ENCODE measurements at places on chromosomes 2 and 18.
A peak's percentile ranks its signal among the peaks of the same experiment; 100 is the strongest.

GRCh38 chr18:35371412-35372195 is 5.5 kb downstream of the ZNF396 start:
- DNase-seq, result no peak

GRCh38 chr2:129794540-129794939 is 184.9 kb upstream of the RAB6C start:
- no peak for DNase-seq

DNA sequence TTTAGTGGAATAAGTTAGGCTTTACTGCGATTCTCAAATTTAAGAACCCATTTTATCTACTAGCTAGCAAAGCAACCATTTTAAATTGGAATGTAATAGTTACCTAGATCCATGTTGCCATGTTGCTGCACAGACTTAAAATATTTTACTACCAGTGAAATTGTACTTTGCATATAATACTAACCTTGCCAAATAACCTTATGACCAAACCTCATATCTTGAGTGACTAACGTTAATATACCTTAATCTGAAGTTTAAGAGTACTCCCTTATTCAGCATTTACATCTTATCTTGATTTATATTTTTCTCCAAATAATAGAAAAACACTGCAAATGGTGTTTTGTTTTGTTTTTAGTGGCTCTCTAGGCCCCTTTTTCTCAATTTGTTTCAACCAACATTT is 50.3 kb upstream of the NAB1 start:
- DNase-seq, result no peak

DNA sequence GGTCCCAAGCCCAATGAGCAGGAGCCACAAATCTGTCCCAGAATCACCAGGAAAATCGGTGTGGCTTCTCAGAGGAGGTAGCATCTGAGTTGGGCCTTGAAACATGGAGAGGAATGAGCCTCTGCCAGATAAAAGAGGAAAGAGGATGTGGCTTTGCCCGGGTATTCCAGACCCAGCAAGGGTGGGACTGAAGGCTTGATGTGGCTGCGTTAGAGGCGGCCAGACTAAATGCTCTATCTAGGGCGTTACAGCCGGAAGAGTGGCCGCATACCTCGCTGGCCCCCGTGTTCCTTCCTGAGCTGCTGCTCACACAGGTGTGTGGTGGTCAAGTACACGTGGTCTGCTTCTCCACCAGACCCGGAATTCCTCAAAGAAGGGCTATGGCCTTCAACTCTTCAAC is 33.9 kb upstream of the POMC start:
- no peak for DNase-seq

DNA sequence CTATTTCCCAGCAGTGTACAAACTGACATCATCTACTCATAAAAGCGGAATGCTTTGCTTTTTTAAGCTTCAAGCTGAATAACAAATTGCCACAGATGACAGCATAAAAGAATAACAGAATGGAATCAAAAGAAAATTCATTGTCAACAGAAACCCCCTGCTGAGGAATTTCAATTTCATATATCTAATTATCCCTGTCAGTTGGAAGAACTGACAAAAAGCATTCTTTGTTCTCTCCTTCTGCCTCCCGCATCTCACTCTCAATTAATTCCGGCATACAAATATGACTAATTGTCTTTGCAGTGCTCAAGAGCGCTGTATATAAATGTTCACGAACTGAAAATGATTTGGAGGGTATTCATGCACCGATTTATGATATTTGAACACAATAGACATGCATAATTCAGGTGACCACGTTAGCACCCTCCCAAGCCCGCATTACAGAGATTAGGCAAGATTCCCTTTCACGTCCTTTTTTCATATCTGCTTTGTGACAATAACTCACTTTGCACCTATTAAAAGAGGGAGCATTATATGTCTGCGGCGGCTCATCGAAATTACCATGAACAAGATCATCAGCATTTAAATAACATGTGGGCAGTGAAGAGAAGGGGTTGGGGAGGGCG is 277.7 kb upstream of the SALL3 start:
- no peak for DNase-seq

GRCh38 chr2:65319072-65319673 is 91.5 kb downstream of the ACTR2 start:
- DNase-seq, result no peak

GRCh38 chr2:3430172-3430571 is 50.7 kb downstream of the TRAPPC12 start:
- DNase-seq, result no peak

DNA sequence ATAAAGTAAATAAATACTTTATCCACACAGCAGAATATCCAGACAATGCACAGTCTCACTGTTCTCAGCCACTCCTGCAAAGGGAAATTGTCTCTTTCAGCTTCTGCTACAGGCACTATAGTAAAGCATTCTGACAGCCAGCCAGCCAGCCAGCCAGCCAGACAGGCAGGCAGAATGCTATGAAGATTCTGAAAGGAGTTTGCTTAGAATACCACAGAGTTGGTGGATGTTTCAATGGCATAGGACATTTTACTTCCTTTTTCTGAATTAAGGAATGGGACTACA is 116.1 kb upstream of the CYP26B1 start:
- DNase-seq, result no peak

DNA sequence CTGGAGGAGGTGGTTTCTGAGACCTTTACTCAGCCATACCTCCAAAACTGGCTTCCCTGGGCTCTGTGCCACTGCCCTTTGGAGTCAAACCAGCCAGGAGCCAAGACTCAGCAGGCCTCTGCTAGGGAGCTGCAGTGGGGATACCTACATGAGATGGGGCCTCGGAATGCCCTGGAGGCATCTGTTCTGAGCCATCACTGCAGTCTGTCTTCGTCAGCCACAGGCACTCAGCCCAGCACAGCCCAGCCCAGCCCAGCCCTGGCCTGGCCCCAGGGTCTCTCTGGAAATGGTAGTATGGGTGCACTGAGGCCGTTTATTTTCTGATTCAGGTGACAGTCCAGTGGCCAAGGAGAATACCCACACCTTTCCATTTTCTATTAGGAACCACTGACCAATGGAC is 209.8 kb downstream of the CELF4 start:
- no peak for DNase-seq

GRCh38 chr2:239576784-239577685 is 176.2 kb upstream of the HDAC4 start:
- DNase-seq, result no peak

- no peak for DNase-seq
Observed at GRCh38 chr2:27379836-27380625, 503 bp downstream of the ZNF513 start.

GRCh38 chr2:24176326-24176725 is 1.5 kb downstream of the FAM228A start:
- DNase-seq, result no peak

DNA sequence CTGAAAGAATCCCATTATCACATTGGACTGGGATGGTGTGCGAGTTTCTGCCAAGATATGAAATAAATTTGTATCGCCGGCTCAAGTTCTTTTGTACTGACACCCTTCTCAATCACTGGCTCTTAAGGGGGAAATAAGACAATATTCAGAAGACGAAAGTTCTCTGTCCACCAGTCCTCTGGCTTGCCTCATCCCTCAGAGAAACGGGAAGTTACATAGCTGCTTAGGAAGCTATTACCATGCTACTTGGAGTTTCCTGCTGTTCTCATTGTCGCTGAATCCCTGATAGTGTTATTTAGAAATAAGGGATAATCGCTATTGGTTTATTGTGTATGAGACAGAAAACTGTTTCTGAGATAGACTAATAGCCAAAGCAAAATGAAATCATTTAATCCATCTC is 205.0 kb upstream of the ZNF521 start:
- no peak for DNase-seq

DNA sequence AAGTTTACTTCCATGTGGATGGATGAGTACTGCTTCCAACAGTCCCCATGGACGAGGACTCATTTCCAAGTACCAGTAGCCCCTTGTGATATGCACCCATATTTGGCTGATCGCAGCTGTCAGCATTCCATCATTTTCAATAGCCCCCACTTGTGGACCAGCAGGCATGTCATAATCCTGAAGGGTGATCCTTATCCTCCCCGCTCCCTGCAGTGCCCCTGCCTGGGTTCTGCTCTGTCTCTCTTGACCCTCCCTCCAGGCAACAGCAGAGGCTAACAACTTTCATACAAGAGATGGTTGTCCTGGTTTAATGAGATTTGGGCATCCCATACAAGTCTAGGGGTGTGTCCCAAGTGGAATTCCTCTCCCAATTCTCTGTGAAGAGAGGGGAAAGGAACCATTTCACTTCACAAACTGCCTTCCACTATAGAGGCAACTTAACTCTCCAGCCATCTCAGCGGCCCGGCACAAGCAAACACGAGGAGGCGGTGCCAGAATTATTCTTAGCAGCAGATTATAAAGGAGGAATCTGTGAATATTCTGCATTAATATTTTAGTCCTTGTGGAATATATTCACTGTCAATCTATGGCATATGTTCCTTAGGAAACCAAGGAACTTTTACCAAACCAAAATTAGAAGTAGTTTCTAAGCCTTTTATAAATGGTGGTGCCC is 110.7 kb downstream of the RTN4 start:
- DNase-seq, result no peak

DNA sequence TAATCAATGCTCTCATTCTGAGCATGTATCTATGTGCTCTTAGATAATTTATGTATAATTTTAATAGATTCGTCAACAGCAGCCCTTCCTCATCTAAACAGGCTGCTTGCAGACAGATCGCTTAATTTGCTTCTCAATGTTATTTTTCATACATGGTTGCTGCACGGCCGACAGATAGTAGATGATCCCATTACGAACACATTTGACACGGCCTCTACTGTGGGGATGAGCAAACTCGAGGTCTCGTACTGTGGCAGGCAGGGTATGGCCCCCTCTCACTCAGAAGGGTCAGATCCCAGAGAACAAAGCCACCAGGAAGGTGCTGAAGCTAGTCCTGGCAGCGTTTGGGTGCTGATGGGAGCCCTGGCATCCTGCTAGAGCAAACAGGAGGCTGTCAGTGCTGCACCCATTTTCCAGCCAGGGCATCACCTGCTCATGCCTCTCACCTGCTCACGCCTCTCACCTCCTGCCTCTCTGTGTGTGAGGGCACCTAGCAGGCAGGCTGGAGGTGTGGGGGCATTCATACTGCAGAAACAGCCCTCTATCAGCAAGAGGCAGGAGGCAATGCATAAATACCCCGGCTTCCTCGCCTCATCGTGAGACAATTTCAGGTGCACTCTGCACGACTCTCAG is 80.0 kb downstream of the KLHL29 start:
- no peak for DNase-seq

DNA sequence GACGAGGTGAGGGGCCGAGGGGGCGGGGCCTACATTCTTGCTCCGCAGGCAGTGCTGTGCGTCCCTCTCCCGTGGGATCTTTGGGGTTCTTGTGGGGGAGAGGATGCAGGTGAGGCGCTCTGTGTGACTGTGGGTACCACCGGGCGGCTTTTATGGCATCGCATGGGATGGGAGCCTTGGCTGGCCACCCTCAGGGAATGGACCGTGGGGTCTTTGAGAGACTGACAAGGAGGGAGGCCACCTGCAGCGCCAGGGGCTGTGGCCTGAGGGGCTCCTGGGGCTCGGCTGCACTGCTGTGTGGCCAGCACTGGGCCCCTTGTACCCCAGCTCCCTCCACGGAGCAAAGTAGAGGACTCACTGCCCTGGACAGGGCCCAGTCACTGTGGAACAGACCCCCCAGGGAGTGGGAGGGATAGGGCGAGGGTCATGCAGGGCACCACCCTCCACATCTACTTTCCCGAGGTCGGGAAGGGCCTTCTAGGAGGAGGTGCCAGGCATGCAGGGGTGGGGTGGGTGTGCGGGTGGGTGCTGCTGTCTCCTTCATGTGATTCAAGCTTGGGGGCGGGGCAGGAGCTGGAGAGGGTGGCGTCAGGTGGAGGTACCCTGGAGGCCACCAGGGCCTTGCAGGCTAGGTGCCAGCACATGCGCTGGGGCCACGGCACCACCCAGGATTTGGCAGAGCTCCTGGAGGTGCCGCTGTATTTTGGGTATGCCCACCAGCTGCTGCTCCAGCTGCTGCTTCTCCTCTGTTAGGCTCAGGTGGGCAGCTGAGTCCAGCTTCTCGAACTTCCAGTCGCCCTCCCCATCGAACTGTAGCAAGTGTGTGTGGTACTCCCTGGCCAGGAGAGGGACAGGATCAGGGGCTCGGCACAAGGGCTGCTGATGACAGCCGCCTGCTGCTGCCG is 1072.4 kb downstream of the RPIA start:
- no peak for DNase-seq

- no peak for DNase-seq
Observed at GRCh38 chr2:187497858-187498463, 49.9 kb upstream of the CALCRL start.

DNA sequence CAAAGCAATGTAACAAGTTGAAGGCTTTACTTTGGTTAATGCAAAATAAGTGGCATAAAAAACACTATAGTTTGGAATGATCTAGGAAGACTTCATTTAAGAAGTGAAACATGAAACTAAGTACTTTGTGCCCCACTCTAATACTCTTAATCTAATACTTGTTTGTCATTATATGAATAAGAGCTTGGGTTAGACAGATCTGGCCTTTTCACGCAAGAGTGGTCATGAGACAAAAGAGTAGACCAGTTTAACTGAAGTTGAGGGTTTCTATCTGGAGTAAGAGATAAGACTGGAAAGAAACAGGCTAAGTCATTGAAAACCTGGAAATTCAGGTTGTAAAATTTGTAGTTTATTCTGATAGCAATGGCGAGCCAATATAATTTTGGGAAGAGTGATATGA is 2.8 kb downstream of the SLC30A6 start:
- no peak for DNase-seq

GRCh38 chr2:88187038-88187676 is 17.0 kb downstream of the THNSL2 start:
- peak; percentile 13 for DNase-seq

GRCh38 chr2:2581331-2582159 is 250.5 kb upstream of the MYT1L start:
- DNase-seq, result no peak

- DNase-seq, result no peak
Observed at GRCh38 chr2:166314022-166314759, 61.6 kb downstream of the SCN9A start.

GRCh38 chr18:3879114-3879835 is 429.3 kb downstream of the TGIF1 start:
- DNase-seq, result no peak

- DNase-seq, result no peak
Observed at GRCh38 chr2:170712653-170713542, 2.2 kb upstream of the SP5 start.

- DNase-seq, result no peak
Observed at GRCh38 chr2:9820020-9820973, 23.0 kb upstream of the TAF1B start.

DNA sequence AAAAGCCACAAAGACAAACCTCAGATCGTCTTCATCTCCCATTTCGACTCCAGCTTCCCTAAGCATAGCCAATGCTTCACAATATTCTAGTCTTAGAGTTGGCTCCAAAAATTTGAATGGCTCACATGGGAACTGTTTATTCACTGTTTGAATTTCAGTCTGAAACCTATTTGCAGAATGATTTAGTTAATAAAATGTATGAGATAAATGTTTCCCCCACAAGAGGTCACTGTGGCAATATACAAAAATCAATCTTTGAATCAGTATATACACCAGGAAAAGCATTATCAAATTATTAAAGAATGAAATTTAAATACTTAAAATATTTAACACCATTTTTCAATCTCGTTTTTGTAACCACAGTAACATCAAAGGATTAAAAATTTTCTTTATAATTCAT is 40.0 kb upstream of the MCM6 start:
- DNase-seq, result no peak

- DNase-seq, result no peak
Observed at GRCh38 chr18:36786686-36787085, 42.1 kb downstream of the TPGS2 start.

GRCh38 chr2:200901459-200902072 is 12.4 kb downstream of the NIF3L1 start:
- peak; percentile 61 for DNase-seq

All from stimulated activated CD4-positive, alpha-beta T cell treated with anti-CD3 and anti-CD28 coated beads, Interleukin-2, amount 100 ng/mL, for 4 hours (primary cell).